Tongue (tissue), 3 donors: ENCODE measurements at places on chromosomes 7 and 10. TPM values are rescaled to one million over a fixed set of nuclear protein-coding genes. Genes with fewer than 3 reads are reported as not detected.
A peak's percentile ranks its signal among the peaks of the same experiment; 100 is the strongest.

CRPPA gene
- 6.9 TPM for total RNA-seq

GRCh38 chr10:88582806-88583583, at the start of gene RNLS:
Gene RNLS (minus strand): TSS chr10:88583318.
- peak; percentile 79 for DNase-seq

GRCh38 chr10:89670926-89671325, 25.9 kb upstream of the PANK1 start:
- peak; percentile 29 for DNase-seq

GRCh38 chr7:27834179-27834921, 94.4 kb downstream of the TAX1BP1 start:
- no peak for DNase-seq

DNA sequence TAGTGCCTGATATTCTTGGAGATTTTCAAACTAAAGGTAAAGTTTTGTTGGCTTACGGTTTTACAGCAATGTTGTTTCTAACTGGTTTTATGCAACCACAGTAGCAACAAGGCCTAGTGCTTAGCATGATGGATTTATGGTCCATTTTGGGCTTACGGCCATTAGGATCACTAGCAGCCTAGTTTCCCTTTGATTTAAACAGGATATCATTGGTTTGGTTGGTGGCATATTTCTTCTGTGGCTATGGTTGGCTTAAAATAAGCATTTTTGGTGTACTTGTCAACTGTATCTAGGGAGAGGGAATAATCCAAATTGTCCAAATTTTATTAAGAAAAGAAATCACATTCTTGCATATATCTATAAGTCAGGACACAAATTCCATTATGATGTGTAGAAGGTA, 194.0 kb downstream of the HDAC9 start:
- no peak for DNase-seq

- no peak for DNase-seq
Measured at GRCh38 chr10:15253951-15254807, 85.7 kb upstream of the NMT2 start.

DNA sequence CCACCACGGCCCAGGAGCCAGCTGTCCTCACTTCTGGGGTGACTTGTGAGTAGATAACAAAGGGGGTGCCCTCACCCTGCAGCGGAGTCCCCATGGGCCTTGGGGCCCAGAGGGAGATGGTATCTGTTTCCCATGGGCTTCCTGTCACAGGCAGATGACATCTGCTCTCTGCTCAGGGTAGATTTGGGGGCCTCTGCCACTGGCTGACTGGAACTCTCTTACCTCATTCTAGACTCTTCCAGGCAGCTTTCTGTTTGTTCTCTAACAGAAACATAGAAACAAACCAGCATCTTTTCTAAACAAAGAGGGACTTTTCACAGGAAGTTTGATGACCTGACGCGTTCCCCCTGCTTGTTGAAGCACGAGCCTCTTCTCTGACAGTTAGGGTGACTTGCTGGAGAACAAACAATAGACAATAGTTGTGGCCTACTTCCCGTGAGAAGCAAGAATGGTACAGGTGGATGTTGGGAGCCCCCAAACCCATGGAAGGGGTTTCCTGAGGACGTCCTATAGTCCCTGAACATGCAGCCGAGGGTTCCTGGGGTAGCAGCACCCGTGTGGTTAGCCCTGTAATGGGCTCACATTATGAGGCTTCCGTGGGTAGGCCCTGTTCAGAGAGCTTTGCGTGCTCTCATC, 61.6 kb downstream of the GRK5 start:
- DNase-seq, result no peak

DNA sequence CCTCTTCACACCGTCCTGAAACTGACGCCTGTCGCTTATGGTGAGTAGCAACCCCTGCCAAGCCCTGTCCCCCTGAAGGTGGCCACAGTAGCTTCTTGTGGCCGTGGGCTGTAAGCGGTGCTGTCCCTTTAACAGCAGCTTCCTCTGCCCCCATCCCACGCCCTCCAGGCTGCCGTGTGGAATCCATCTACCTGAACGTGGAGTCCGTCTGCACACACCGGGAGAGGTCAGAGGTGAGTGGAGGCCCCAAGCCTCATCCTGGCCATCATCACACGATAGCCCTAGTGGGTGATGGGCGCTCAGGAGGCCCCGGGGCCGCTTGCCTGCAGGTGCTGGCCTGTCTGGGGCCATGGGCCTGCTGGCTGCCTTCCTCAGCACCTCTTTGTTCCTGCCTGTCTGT, 21.2 kb downstream of the PFKFB3 start:
- DNase-seq, result no peak

DNA sequence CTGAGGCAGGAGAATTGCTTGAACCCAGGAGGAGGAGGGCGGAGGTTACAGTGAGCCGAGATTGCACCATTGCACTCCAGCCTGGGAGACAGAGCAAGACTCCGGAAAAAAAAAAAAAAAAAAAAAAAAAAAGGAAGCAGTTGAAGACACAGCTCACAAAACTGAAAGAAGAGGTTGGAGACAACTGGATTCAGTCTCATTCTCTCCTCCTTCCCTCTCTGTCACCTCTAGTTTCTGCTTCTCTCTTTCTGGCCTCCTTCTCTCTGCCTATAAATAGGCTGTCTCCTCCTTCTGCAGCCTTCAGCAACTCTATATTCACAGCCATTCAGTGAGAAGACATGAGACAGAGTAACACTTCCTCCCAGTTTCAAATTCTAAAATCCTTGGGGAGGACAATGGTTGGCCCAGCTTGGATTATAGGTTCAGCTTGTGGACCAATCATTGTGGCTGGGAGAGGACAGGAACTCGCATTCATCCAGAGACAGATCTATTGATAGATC, 125.6 kb upstream of the HABP2 start:
- no peak for DNase-seq
